ENCODE measurements at places on chromosomes 4 and X.

DNA sequence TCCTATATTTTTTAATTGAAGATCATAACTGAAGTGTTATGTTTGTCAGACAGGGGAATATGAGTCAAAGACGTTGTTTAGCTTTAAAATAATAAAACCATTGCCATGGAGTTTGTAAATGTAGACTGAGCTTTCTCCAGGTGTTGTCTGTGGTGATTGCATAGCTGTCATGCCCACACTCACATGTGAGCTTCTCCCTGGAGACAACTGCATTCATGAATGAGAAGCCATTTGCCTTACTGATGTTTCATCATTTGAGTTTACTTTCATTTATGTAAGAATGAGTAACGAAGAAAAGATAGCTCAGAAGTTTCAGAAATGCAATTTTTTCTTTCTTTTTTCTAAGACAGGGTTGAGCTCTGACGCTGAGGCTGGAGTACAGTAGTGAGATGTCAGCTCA, 339.1 kb downstream of the GALNTL6 start:
- H3K27me3 ChIP-seq, result no peaks in the 10 kb centered on the region
- no peak for DNase-seq
- H3K36me3 ChIP-seq, result no peaks in the 10 kb centered on the region
- no peaks in the 10 kb centered on the region for H3K4me1 ChIP-seq
- H3K4me3 ChIP-seq, result no peak overlapping the region

GRCh38 chrX:55201930-55202579, 18.1 kb upstream of the PAGE5 start:
- no peak overlapping the region for H3K27ac ChIP-seq
- no peaks in the 10 kb centered on the region for H3K36me3 ChIP-seq
- no peak overlapping the region for H3K4me3 ChIP-seq
- H3K27me3 ChIP-seq, result no peaks in the 10 kb centered on the region

DNA sequence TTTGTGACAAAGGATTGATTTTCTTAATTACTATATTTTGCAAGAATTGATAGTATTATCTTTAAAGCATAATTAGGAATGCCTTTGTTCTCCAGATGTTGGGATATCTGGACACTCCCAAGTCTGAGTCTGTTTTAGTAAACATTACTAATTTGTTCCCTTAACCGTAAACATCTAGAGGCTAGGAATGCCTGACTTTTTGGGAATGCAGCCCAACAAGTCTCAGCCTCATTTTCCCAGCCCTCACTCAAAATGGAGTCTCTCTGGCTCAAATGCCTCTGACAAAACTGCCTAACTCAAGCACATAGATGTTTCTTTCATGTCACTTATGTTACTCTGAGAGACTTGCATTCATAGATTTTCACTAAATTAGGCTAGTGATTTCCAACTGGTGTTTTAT, 297.0 kb upstream of the CLNK start:
- no peaks in the 10 kb centered on the region for H3K27me3 ChIP-seq
- no peaks in the 10 kb centered on the region for H3K36me3 ChIP-seq
- DNase-seq, result no peak
- no peaks in the 10 kb centered on the region for H3K4me1 ChIP-seq
- no peak overlapping the region for H3K4me3 ChIP-seq

DNA sequence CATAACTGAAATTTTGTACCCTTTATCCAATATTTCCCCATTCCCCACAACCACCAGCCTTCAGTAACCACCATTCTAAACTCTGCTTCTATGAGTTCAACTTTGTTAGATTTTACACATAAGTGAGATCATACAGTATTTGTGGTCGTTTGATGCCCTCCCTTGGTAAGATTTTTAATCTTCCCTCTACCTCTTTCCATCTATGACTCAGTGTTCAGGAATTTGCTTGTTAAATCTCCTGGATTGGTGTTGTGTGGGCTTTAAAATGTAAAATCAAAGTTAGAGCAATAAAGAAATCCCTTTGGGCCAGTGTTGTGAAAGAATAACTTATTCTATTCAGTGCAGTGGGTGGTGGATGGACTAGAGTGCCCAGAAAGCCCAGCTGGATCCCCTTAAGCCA, 37.4 kb downstream of the SLC16A2 start:
- no peak overlapping the region for H3K4me3 ChIP-seq
- no peaks in the 10 kb centered on the region for H3K27me3 ChIP-seq
- no peak for DNase-seq
- no peaks in the 10 kb centered on the region for H3K4me1 ChIP-seq
- no peaks in the 10 kb centered on the region for H3K36me3 ChIP-seq
- no peak overlapping the region for H3K27ac ChIP-seq

GRCh38 chr4:118955515-118955914, 66.9 kb downstream of the SYNPO2 start:
- H3K27ac ChIP-seq, result no peak overlapping the region
- no peaks in the 10 kb centered on the region for H3K4me1 ChIP-seq
- no peaks in the 10 kb centered on the region for H3K36me3 ChIP-seq
- DNase-seq, result no peak
- no peak overlapping the region for H3K4me3 ChIP-seq

- DNase-seq, result no peak
- no peaks in the 10 kb centered on the region for H3K27me3 ChIP-seq
- no peaks in the 10 kb centered on the region for H3K4me1 ChIP-seq
These were observed 663.2 kb upstream of the HTR2C start for GRCh38 chrX:113920661-113921060.

GRCh38 chr4:168097161-168097560, 4.8 kb downstream of the ANXA10 start:
- no peak for DNase-seq
- H3K36me3 ChIP-seq, result no peaks in the 10 kb centered on the region
- no peak overlapping the region for H3K27ac ChIP-seq
- no peaks in the 10 kb centered on the region for H3K4me1 ChIP-seq
